GOT3 (cell line): ENCODE measurements at places on chromosomes 7 and 10.

- DNase-seq, result no peak
Measured at GRCh38 chr7:69932034-69932628, 333.9 kb downstream of the AUTS2 start.

GRCh38 chr10:80281292-80281691, 8.2 kb downstream of the MAT1A start:
- no peak for DNase-seq

DNA sequence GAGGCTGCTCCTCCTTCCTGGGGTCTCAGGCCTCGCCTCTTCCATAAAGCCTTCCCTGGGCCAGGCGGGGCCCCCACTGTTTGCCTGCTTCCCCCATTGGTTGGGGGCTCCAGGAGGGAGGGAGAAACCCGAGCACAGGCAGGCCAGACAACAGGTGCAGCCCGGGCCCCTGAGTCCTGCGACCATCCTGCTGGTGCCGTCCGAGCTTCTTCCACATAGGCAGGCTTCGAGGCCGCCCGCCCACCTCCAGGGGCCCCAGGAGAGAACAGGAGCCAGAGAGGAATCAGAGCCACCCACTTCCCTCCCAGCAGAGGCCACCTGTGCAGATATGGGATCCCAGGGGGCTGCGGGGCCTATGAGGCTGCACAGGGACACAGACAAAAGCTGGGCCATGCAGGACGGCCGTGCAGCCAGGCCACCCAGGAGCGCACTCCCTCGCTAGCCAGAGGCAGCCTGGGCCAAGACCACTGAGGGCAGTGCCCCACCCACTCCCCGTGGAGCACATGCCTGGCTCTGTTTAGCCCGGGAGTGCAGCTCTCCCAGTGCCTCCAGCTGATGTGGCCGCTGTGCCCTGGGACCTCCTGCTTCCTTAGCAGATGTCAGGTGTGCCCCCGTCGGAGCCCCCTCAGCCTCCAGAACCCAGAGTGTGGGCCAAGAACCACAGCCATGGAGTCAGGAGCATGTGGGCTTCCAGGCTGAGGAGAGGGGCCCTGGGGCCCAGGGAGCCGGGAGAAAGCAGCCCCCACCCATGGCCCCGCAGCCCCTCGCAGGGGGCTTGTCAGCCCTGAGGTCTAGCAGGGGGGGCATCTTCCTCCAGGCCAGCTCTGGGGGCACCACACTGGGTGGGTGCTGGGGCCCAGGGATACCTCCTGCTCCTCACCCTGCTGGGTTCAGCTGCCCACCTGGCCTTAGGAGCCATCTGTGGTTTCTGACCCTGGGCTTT, 59.9 kb upstream of the INPP5A start:
- no peak for DNase-seq

GRCh38 chr10:97067716-97068391, 117.9 kb downstream of the SLIT1 start:
- DNase-seq, result no peak

DNA sequence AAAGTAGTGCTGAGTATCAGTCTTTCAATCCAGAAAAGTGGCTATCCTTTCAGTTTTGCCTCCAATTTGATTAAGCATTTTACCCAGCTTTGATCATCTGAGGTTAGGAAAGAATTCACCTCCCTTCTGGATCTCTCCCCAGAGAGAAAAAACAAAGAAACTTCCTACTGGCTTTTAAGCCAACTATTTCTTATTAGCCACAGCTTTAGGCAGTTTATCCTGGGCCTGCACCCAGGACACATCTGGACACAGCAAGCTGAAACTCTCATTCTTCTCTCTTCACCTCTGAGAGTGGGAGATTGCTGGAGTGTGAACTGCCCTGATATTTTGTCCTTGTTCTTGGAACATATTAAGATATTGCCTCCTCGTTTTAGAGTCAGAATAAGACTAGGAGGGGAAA, 43.5 kb upstream of the LSM8 start:
- no peak for DNase-seq

GRCh38 chr7:92904244-92905131, 68.1 kb upstream of the CDK6 start:
- DNase-seq, result peak; percentile 31

GRCh38 chr7:17144322-17144721, 154.1 kb upstream of the AHR start:
- DNase-seq, result no peak

DNA sequence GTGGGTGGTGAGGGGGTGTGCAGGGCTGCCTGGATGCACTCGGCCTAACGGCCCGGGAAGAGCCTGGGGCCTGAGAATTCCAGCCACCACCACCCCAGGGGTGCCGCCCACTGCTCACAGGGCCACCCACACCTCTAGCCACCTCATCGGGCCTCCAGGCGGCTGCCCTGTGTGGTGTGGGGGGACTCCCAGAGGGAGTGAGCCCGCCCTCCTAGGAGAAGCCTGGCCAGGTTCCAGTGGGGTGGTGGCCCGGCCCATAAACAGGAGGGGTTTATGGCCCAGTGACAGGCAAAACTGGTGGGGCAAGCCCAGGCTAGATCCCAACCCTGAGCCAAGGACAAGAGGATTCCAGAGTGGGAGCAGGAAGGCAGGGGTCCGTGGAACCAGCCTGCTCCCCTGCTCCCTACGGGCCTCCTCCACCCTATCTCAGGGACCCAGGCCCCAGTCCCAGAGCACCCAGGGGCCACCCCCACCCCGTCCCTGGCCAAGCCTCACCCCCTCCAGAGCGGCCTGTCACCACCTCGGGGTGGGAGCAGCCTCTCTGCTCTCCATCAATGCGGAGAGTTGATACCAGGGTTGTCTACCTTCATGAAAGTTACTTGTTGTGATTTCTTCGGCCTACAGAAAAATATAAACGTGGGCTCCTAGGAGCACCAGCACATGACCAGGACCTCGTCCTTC, 20.2 kb upstream of the PDGFA start:
- no peak for DNase-seq

- no peak for DNase-seq
Measured at GRCh38 chr7:158824028-158824427, 5.3 kb downstream of the ESYT2 start.

DNA sequence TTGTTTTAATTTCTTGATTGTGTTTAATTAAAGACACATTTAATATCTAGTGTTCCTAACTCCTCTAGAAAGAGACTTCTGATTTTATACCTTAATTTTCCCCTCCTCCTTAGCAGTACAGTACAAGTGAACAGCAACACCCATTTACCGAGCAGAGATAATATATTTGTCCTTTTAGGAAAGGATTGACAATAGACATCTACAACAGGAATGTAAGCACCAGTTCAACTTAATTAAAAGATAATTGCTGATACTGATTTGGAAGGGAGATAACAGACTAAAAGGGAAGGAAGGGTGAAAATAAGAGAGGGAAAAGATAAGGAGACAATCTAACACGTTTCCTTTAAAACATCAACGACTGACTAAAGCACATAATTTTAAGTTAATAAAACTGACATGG, 119.3 kb downstream of the SRPK2 start:
- DNase-seq, result no peak

GRCh38 chr10:98320486-98321185, 52.6 kb upstream of the LOXL4 start:
- DNase-seq, result no peak

DNA sequence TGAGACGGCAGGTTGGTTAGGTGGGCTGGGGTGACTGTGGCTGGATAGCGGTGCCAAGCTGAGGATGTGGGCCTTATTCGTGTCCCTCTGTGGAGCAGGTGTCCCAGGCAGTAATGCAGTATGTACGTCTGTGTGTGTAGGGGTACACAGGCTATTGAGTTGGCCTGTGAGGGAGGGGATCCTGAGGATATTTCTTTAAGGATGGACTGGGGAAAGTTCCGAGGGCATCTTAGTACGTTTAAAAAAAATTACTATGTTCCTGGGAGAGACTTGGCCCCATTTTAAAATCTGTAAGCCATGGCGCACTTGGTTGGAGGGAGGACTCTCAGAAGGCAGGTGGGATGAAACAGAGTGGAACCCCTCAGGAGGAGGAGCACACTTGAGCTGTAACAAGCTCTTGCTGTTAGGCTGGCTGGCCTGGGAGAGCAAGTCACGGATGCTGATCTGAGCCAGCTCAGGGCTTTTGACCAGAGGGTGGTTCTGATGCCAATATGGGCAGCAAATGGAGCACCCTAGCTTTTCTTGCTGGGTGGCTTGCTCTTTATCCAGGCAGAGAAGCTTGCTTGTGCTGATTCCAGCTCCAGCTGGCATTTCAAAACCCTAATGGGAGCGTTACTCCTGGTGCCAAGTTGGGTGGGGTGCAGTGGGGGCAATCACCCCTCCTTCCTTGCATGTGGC, 765 bp downstream of the WBP1L start:
- DNase-seq, result no peak

DNA sequence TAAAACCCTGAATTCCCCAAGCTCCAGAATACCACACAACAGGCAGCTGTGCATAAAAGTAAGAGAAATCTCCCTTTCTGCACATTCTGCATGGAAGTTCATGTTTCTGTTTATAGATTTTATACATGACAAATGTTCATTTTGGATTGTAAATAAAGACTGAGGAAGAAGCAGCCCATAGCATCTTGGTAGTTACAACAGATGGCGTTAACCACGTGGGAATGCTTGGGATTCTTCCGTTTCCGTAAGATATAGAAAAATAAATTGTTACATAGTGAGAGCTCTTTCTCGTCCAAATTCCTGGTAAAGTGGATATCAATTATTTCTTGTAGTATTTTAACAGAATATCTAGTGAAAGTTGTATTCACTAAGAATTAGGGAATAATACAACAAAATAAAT, 1016.5 kb downstream of the GRM8 start:
- DNase-seq, result no peak

DNA sequence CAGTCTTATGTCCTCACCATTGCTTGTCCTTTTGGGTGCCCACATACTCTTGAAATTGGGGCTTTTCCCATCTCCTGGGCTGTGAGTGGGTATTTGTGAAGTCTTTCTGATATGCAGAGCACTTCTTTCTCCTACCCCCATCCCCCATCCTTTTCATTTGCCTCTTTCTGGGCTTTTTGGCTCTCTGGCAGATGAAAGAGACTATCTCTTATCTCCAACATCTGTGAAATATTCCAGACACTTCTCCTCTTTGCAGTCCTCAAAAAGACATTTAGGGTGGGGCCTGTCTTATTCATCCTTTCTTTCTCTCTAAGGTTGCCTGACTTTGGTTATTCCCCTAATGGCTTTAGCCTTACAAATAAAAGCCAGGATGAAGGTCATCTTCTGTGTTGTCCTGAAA, 462.2 kb upstream of the MKI67 start:
- no peak for DNase-seq

GRCh38 chr10:74888962-74889661, 62.7 kb downstream of the KAT6B start:
- DNase-seq, result no peak

DNA sequence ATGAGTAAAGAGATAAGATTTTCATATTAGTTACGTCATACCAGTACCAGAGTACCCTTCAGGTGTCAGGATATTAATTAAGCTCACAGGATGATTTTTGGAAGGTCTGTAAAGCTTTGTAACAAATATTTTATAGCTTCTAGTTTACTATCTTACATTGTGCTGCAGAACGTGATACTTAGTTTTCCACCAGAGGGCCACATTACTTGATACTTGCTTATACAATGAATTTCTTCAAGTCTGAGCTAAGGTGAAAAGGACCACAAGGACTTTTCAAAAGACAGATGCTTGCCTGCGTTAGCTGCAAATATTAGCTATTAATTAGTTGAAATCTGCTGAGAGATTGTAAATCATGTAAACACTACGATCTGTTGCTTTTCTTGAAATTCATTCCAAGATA, 12.2 kb downstream of the FOXP2 start:
- DNase-seq, result no peak

DNA sequence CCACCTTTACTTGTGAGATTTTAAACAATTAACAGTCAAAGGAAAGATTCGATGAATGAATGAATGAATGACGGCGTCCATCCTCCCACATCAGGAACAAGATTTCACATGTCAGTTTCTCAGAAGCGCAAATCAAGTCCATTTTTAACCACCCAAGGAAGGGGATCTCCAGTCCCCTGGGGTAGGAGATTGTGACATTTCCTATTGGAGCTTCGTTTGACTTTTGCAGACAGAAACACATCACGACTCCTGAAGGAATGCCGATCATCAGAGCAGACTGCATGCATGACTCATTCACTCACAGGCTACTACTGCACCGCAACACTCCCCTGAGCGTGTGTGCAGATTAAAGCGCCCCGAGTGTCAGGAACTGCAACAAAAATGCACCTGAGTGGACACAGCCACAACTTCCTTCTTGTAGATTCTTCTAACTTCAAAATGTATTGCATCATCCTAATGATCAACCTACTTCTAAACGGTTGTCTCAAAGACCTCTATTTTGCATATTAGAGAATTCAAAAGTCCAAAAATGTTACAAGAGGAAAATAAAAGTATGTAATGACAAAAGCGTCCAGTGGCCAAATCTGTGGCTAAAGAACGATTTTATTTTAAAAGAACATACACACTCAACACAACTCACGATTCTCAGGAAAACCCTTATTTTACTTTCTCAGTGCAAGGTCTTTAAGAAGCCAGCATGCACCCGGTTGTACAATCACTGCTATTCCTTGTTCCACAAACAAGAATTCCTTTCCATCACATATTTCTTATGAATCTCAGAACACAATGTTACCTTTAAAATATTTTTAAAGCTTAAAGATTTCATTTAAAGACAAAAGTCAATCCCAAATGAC, 172.6 kb downstream of the FAM107B start:
- no peak for DNase-seq

GRCh38 chr7:100655908-100656674, at the start of gene ACTL6B:
TSS of gene ACTL6B (minus strand) at chr7:100656448. CDS start at chr7:100656354, 94 bp downstream.
- peak; percentile 33 for DNase-seq

DNA sequence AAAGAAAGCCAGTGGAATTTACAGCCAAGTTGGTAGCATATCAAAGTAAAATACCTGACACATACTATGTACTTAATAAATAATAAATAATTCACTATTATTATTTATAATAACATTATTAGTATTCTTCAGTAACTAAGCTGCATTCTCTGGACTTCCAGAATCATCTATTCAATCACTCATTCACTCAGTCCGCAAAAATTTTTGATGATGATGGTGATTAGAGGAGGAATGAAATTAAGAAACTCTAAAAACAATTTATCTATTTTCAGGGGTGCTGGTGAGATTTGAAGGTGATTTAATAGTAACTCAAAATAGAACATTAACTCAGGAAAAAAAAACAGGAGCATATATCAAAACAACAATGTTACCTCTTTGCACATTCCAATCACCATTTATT, 3.2 kb upstream of the LIPN start:
- DNase-seq, result no peak

- no peak for DNase-seq
Measured at GRCh38 chr7:137860542-137860941, 13.8 kb upstream of the DGKI start.

GRCh38 chr10:13773496-13774170, 186.9 kb downstream of the PRPF18 start:
- no peak for DNase-seq

GRCh38 chr10:47317251-47317650, 5.0 kb upstream of the GDF2 start:
- DNase-seq, result no peak

GRCh38 chr10:29517352-29517923, 117.3 kb downstream of the SVIL start:
- DNase-seq, result no peak

GRCh38 chr10:119538632-119539358, 3.7 kb downstream of the RGS10 start:
- DNase-seq, result no peak
